ENCODE measurements at places on chromosomes 7 and 10. TPM values are rescaled to one million over a fixed set of nuclear protein-coding genes. Genes with fewer than 3 reads are reported as not detected.

CHAT gene
- total RNA-seq: not detected

TMEM26 gene
- 0.92 TPM for total RNA-seq

HYAL4 gene
- not detected for total RNA-seq

SH2B2 gene
- 1.2 TPM for total RNA-seq

HOXA5 gene
- total RNA-seq: 1.4 TPM

CYP26C1 gene
- total RNA-seq: under 0.01 TPM

WNT8B gene
- not detected for total RNA-seq

C7orf57 gene
- not detected for total RNA-seq

PLEKHA1 gene
- 12.7 TPM for total RNA-seq

FRAT2 gene
- 3.6 TPM for total RNA-seq

GDF2 gene
- not detected for total RNA-seq

All from smooth muscle cell of bladder (primary cell).